Activated naive CD4-positive, alpha-beta T cell treated with anti-CD3 and anti-CD28 coated beads for 36 hours (primary cell): ENCODE measurements at places on chromosomes 1 and 21.

GRCh38 chr1:175152006-175152652 lies 40.4 kb downstream of the KIAA0040 start:
- peak; percentile 78 for DNase-seq

DNA sequence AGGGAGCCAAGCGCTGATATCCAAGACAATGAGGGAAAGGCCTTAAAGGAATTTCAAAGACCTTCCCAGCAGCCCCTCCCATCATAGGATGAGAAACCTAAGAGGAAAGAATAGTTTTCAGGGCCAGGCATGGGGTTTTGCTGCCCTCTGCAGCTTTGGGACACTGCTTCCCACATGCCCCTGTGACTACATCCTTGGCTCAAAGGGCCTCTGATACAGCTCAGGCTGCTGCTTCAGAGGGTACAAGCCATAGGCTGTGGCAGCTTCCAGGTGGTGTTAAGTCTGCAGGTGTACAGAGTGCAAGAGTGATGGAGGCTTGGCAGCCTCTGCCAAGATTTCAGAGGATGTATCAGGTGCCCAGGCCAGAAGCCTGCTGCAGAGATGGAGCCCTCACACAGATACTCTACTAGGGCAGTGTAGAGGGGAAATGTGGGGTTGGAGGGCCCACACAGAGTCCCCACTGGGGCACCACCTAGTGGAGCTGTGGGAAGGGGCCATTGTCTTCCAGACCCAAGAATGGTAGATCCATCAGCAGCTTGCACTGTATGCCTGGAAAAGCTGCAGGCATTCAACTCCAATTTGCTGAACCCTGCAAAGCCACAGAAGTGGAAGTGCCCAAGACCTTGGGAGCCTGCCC lies 125.8 kb downstream of the SLC45A1 start:
- DNase-seq = no peak

GRCh38 chr1:86356247-86356646 lies 39.9 kb downstream of the ODF2L start:
- no peak for DNase-seq

- DNase-seq = no peak
These were observed 85.9 kb upstream of the GADD45A start for GRCh38 chr1:67599085-67599484.

- peak; percentile 42 for DNase-seq
These were observed 23.2 kb downstream of the ARID4B start for GRCh38 chr1:235304549-235305451.

DNA sequence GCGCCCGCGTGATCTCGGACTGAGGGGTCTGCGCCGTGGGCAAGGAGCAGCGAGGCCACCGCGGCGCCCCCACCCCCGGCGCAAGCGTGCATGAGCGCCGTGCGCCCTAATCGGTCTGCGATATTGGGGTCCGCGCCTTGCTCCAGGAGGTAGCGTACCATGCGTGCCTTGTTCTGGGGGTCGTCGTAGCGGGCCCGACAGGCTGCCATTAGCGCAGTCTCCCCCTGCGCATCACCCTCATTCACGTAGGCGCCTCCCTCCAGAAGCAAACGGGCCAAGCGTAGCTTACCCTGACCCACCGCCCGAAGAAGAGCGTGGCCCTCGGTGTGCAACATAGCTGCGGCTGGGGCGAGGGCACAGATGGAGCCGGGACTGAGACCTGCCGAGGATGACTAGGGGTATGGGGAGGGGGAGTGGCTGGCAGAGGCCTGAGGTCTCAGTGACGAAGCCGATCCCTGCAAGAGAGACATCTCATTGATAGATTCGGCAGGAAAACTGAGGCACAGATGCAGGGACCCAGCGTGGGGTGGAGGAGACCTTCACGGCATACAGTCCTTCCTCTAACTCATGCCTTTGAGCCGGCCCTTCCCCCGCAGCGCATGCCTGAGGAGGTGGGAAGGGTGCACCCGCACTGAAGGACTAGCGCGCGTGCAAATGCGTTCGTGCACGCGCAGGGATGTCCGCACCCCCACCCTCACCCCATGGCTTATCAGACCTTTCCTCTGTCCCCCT lies 2.8 kb downstream of the ANKRD34A start:
- DNase-seq = peak; percentile 76

GRCh38 chr1:194473766-194474165 lies 1287.4 kb upstream of the B3GALT2 start:
- DNase-seq = no peak

DNA sequence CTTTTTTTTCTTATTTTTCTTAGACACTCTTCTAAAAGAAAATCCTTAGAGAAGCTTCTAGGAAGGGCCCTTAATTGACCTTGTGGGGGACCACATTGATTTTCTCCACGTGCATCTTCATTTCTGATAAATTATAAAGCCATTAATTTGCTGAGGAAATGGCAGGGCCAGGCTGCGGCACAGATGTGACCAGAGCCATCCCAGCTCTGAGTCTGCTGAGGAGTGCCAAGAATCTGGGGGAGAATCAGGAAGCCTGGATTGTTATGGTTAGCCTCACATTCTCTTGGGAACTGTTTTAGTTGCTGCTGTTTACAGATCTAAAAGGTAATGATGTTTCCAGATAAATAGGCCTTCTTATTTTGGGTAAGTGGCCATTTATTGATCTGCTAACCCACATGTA lies 16.2 kb downstream of the PROX1 start:
- no peak for DNase-seq

- no peak for DNase-seq
These were observed 185.6 kb downstream of the DAB1 start for GRCh38 chr1:57238233-57238781.

- no peak for DNase-seq
These were observed 63.2 kb downstream of the PLEKHA6 start for GRCh38 chr1:204296431-204296988.

DNA sequence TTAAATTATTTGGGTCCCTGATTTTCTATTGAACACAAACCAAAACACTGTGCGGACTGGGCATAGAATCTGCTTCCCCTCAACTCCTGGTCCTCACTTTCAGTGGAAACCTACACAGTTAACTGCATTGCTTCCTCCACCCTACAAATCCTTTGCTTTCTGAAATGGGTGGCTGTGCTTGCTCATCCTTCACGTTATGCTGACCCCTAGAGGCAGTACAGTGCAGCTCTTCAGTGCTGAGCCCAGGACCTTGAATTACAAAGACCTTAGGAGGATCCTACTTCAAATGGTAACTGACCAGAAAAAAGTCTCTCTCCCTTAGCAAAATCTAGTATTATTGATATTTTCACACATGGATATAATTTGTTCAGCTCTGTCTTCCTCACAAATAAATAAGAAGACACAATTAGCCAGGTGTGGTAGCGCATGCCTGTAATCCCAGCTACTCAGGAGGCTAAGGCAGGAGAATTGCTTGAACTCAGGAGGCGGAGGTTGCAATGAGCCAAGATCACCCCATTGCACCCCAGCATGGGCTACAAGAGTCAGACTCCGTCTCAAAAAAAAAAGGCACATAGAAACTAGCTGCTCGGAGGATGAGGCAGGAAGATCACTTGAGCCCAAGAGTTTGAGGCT lies 63.4 kb upstream of the L1TD1 start:
- peak; percentile 57 for DNase-seq
